ENCODE measurements at places on chromosomes 5 and 9. TPM values are rescaled to one million over a fixed set of nuclear protein-coding genes. Genes with fewer than 3 reads are reported as not detected.

NPR2 gene
- 24.3 TPM for total RNA-seq

GRCh38 chr5:178965465-178966055 is 24.6 kb downstream of the ZNF454 start:
- no peak for DNase-seq

DNA sequence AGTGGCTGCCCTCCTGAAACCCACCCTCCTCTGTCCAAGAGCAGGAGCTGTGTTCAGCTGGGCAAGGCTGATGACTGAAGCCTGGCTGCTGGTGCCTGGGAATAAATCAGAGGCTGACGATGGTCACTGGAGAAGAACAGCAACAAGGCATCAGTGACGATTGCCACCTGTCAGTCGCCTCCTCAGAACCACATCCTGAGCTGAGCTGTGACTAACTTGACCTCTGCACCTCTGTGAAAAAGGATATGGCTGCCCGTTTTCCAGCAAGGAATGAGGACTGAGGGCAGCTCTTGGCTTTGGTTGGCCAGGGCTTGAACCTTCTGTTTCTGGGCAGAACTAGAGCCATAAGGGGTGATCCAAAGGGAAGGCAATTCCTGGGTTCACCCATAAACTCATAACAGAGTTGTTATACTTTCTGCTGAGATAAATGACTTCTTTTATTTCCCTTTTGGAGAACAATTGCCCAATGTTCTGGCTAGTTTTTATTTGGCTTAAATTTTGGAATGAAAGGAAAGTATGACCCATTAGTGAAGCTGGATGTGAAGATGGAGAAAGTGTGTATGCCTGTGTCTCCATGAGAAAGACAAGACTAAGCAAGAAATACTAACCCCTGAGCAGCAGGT is 40.1 kb downstream of the TRIP13 start:
- DNase-seq, result no peak

GRCh38 chr5:119309326-119309725 is 46.5 kb upstream of the TNFAIP8 start:
- DNase-seq, result no peak

FSD1L gene
- total RNA-seq, result 2.5 TPM

DDX4 gene
- not detected for total RNA-seq

CNTNAP3B gene
- 15.4 TPM for total RNA-seq

SOX30 gene
- total RNA-seq, result 0.44 TPM

- no peak for DNase-seq
Measured at GRCh38 chr5:32100230-32100629, 73.9 kb downstream of the GOLPH3 start.

GRCh38 chr9:91835632-91836031 is 114.4 kb downstream of the ROR2 start:
- no peak for DNase-seq

- no peak for DNase-seq
Measured at GRCh38 chr9:107700847-107701246, 211.3 kb upstream of the KLF4 start.

DNA sequence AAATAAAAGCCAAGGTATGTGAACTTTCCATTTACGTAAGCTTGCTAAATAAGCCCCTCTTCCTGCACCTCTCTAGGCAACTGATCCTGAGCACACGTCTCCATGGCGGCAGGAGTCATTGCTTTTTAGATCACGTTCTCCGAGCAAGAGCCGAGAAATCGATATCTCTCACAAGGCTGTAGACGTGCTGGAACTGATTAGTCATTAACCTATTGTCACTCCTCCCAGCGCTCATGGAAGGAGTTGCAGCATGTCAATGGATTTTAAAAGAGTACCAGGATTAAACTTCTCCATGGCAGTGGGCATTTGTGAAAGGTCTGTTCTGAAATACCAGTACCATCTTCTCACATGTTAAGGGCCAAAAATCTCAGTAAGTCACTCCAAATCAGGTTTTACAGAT is 4.7 kb upstream of the ADCY2 start:
- no peak for DNase-seq

OR13J1 gene
- not detected for total RNA-seq

DNA sequence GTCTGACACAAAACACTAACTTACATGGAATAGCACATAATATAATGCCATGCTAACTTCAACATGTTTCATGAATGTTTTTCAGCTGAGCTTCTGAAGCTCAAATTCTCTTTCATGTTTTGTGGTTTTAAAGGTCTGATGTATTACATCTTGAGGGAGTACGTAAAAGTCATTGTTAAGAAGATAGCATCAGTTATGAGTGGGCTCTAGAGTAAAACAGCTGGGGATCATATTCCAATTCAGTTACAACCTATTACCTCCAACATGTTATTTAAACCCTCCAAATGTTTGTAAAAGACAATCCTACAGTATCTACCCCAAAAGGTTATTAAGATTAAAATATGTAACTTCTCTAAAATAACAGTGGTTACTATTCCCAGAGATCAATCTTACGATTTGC is 19.2 kb downstream of the CETN3 start:
- DNase-seq, result no peak

GRCh38 chr5:71623221-71623794 is 36.2 kb downstream of the MCCC2 start:
- peak; percentile 24 for DNase-seq

ANKRD18B gene
- not detected for total RNA-seq

DNA sequence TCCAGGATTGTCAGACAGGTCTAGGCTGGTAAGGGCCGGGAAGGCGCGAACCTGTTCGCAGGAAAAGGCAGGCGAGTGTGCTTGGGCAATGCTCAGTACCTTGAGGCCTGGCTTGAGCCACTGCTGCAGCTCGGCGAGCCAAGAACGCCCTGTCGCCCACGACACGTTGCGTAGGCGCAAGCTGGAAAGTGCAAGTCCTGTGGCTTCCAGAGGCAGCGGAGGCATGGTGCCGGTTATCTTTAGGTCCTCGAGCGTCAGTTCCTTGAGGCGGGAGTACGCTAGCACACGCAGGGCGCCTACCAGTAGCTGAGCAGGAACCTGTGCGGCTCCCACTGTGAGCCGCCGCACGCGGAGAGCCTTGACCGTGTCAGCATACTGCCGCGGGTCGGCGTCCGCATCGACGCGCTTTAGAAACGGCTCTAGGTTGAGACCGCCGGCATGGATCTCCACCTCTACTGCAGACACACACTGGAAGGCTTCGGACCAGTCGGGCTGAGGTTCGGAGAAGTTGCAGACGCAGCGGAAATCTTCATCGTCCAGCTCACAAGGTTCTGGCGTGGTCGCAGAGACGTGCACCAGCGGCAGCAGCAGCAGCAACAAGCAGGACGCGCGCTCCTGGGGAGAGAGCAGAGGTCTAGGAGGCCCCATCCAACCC is 482 bp downstream of the CD14 start:
- peak; percentile 76 for DNase-seq

- no peak for DNase-seq
Measured at GRCh38 chr9:29290516-29290915, 1717.2 kb upstream of the C9orf72 start.

PCDHA1 gene
- total RNA-seq, result not detected

DNA sequence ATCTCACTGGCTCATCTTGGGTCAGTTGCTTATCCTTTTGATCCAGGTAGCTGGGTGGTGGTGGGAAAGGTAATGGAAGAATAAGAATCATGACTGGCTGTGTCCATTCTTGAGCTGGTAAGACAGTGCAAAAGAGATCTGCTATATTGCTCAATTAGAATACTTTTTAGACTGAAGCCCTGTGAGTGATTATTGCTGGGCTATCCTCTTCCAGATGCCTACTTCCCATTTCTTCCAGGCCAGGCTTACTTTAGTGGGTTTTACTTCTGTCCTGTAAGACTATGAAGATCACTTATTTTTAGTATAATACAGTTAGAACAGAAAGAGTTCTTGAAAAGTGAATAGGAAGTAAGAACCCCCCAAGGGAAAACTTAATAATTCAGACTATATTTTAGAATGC is 7.2 kb downstream of the MARCHF6 start:
- DNase-seq, result no peak

GRCh38 chr9:112559629-112560413 is 73.2 kb downstream of the KIAA1958 start:
- no peak for DNase-seq

- DNase-seq, result peak; percentile 55
Measured at GRCh38 chr9:83199240-83199639, 136.3 kb upstream of the RASEF start.

DNA sequence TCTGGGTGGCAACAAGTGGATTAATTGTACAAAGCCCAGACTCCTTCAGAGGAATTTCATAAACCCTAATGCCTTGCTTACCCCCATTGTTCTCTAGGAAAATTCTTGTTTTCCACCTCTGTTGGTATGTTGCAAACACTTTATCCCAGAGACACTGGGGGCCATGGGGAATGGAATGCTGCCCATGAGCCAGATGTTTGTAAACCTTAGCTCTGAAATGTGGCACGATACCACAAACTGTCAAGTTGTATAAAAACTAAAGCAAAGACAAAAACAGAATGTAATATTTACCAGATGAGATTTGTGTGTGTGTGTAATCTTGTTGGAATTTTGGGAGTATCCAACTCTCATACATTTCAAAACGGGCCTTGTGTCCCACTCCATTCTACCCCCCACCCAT is 465.0 kb downstream of the EBF1 start:
- no peak for DNase-seq

- no peak for DNase-seq
Measured at GRCh38 chr9:121141306-121141705, 60.4 kb downstream of the RAB14 start.

DNA sequence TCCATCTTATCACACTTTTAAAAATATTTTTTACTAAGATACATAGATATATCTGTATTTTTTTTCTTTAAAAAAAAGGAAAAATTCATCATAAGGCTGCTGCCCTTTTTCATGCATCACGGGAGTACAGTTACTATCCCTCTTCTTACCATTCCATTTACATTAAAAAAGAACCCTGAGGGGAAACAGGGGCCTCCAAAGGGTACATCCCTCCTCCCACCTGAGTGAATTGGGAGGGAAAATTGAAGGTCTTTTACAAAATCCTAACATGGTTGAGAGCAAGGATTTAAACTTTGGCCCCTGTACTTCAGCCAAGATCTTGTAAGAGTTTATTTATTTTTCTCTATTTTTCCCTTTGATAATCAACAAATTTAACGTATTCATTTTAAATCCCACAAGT is 319.2 kb downstream of the MLLT3 start:
- no peak for DNase-seq

GRCh38 chr5:176787676-176788075 is 22.7 kb upstream of the UNC5A start:
- no peak for DNase-seq

DNA sequence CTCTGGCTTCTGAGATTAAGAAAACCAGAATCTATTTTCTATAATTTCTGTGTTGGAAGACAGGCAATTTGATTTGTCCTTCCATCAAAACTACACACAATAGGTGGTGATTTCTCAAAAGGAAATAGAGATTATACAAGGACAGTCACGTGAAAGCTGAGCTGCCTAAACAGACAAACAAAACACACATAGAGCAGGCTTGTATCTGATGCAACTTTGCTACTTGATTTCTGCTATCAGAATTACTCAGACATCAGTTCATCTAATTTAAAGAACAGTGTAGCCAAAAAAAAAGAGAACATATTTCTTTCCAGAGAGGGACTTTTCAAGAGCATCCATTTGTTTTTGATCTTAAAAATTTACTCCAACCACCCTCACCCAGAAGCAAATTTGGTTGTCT is 2128.3 kb upstream of the C9orf72 start:
- DNase-seq, result no peak

LRRC26 gene
- total RNA-seq, result not detected

DNA sequence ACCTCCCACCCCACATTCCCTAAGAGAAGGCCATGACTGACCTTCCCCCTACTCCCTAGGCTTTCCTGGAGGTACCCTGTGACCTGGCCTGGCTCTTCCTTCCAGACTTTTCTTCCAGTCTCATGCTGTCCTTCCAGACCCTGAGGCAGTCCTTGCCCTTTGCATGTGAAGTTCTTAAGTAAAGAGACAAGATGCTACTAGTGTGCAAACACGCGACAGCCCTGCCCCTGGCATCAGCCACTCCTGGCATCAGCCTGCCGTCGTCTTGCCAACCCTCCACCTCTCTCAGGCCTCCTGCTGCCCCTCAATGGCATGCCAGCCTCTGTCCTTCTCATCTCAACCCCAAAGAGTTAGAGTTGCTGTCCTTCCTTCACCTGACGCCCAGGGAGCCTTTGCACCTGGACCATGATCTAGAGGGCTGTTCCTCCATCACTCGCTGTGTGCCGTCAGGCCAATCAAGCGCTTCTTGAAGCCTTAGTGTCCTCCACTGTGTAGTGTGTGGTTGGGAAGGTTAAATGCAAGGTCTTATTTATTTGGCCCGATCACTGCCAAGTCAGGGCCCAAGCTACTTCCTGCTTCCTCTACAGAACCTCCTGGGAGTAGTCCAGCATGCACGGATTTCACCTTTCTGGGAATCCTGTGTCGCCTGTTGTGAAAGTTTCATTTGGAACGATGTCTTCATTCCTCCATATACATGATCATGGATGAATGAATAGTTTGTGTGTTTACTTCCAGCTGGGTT is 61.9 kb downstream of the WWC1 start:
- DNase-seq, result no peak

NINJ1 gene
- 38.4 TPM for total RNA-seq

SOHLH1 gene
- total RNA-seq, result not detected

GRCh38 chr5:14870337-14871213 is 1.0 kb downstream of the ANKH start:
- peak; percentile 40 for DNase-seq

- no peak for DNase-seq
Measured at GRCh38 chr9:134891053-134891452, 10.4 kb downstream of the FCN2 start.

PIGO gene
- 10.9 TPM for total RNA-seq

ZFP62 gene
- total RNA-seq, result 16.8 TPM

GRCh38 chr5:93307557-93307956 is 273.5 kb downstream of the NR2F1-AS1 start:
- no peak for DNase-seq

DNA sequence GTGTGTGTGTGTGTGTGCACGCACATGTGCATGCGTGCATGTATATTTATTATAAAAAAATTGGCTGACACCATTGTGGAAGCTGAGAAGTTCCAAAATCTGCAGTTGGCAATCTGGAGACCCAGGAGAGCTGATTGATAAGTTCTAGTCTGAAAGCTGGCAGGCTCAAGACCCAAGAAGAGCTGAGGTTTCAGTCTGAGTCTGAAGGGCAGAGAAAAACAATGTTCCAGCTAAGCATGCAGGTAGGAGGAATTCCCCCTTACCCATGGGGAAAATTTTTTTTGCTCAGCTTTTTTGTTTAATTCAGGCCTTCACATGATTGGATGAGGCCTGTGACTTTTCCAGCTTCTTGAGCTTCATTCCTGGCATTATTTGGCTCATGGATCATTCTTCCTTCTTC is 31.2 kb upstream of the ACTBL2 start:
- no peak for DNase-seq
